ENCODE measurements at places on chromosomes 3 and 15.

DNA sequence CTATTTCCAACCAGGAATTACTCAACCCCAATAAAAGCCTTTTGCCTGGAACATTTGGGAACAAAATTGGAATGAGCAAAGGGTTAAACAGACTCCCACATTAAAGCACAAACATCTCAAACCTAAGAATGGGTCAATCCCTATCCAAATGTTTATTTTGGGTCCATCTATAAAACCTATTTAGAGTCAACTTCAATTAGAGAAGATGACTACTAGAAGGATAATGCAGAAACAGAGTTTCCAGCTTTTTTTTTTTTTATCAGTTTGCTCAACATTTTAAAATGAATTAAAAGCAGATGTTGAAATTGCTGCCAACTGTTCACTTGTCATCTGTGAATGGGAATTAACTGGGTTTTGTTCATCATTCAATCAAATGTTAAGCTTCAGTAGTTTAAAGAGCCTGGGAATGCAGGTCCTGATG is 4.1 kb upstream of the TBC1D23 start:
- no peak for DNase-seq

GRCh38 chr3:53049987-53050386 is 4.1 kb upstream of the SFMBT1 start:
- no peak for DNase-seq

DNA sequence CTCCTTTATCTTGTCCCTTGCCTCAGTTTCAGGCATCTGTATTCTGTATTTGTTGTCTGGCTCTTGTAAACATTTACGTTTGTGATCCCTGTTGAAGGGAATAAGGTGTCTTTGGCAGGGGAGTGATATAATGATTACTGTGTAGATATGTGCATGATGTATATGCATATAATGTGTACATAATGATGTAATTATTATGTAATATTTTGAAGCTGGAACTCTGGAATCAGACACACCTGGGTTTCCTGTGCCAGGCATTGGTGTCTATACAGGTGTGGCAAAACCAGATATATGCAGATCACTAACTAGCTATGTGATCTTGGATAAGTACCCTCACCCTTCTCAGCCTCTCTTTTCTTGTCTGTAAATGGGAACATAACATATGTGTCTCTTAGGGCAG is 241.2 kb upstream of the FEZF2 start:
- DNase-seq, result no peak

DNA sequence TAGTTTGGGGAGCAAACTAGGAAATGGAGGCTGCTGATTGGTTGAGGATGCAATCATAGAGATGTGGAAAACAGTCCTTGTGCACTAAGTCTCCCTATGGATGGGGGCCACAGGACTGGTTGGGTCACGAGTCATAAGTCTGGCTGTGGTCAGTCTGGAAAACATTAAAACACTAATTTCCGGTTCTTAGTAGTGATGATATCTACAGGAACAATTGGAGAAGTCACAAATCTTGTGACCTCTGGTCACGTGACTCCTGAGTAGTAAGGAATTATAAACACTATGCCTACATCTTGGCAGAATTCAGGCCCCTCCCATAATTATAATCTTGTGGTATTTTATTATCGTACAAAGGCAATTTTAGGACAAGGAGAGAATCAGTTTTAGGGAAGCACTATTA is 317.3 kb upstream of the ARPP21 start:
- no peak for DNase-seq

DNA sequence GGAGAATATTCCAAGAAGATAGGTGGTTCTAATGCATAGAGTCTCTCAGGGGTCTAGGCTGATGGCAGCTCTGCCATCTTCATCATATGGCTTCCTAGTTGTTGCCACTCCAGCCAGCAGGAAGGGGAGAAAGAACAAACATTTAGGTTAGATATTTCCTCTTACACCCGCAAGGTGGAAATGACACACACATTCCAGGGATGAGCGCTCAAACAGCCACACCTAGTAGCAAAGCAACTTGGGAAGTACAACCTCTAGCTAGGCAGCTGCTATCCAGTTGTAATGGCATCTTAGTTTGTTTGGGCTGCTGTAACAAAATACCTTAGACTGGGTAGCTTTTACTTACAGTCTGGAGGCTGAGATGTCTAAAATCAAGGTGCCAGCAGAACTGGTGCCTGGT is 51.9 kb upstream of the ADAMTSL3 start:
- DNase-seq, result no peak

DNA sequence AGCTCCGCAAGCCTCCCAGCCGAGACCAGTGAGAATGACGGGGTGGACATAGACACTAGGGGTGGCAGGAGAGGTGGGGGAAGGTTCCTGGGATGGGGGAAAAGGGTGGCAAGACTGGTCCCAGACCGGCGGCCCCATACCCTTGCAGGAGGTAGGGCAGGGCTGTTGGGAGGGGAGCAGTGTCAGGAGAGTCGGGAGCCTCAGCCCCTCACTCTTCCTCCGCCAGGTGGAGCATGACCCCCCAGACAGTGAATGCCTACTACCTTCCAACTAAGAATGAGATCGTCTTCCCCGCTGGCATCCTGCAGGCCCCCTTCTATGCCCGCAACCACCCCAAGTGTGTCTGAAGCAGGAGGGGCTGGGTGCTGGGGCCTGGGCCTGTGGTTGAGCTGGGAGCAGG is 8.7 kb upstream of the PSMD2 start:
- DNase-seq, result no peak

- no peak for DNase-seq
Observed at GRCh38 chr3:195095035-195095703, 175.8 kb downstream of the XXYLT1 start.

DNA sequence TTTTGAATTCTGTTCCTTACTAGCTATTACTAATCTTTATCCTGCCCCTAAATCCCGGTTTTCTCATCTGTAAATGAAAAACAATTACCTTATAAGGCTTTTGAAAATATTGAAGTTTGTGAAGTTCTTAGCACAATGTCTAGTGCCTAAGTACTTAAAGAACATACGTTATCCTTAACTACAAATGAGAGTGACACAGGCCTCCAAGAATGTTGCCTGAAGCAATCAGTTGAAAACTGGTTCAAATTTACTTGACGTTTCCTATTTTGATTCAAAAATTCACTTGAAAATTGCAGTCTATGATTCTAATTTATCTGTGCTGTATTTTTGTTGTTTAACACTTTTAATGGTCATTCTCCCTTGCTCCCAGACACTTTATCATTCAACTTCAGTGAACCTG is 3.2 kb downstream of the SENP7 start:
- DNase-seq, result no peak

- no peak for DNase-seq
Observed at GRCh38 chr3:62882676-62883200, 7.5 kb upstream of the CADPS start.

GRCh38 chr15:101338502-101339057 is 43.5 kb upstream of the SNRPA1 start:
- no peak for DNase-seq

DNA sequence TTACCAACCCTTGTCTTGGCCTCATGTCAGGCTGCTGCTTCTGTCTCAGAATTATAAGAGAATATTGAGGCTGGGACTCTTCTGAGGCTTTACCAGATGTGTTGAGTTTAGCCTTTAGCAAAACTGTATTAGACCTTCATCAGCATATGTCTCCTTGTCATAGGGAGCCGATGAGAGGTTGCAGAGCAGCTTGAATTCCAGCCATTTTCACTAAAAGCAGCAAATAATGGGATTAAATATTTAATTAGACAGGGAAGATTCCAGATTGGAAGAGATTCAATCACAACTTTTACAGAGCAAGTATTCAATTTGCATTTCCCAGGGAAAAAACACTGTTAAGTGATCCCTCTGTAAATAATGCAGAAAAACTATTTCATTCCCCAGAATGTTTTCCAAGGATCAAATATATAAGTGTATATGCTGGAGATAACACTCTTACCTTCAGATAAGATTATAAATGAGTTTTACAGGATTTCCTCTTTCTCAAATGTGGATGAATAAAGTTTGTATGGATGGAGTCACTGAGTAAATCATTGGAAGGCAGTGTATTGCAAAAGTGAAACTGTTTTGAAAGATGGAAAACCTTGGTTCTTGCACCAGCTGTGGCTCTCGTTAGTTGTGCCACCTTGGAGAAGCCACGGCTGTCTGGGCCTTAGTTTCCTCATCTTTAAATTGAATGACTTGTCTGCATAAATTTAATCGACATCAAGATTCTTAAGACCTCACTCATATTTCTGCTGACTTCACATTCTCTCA is 466.4 kb upstream of the SGO1 start:
- no peak for DNase-seq

DNA sequence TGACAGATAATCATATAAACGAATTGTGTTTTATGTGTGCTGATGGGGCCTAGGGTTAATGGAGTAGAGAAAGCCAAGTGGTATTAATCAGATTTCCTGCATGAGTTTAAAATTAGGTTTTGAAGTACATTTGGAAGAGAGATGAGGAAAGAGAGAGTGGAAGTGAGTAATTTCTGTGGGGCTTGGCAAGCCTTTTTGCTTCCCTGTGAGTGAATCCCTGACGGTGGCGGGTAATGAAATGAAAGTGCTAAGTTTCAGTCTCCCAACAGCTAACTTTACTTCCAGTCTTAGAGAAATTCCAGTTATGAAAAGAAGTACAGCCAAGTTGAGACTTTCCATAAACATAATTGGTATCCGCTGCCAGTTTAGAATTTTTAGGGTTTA is 139.4 kb downstream of the BBX start:
- DNase-seq, result no peak

- peak; percentile 33 for DNase-seq
Observed at GRCh38 chr15:59691194-59691805, 2.2 kb upstream of the BNIP2 start.

- DNase-seq, result no peak
Observed at GRCh38 chr15:41507820-41508290, 5.8 kb downstream of the LTK start.

DNA sequence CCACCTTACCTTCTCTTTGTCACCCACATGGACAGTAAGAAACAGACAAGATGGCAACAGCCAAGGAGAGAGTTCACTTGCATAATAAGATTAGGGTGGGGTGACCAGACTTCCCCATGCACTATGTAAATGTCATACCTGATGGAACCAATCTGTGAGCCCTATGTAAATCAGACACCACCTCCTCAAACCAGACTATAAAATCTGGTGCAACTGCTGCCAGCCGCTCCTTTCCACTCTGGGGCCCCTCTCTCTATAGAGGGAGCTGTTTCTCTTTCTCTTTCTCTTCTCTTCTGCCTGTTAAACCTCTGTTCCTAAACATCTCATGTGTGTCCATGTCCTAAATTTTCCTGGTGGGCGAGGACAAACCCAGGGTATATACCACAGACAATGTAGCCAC is 405.5 kb upstream of the CNTN4 start:
- no peak for DNase-seq

- no peak for DNase-seq
Observed at GRCh38 chr3:148964809-148965208, 26.5 kb upstream of the GYG1 start.
